Thoracic aorta (tissue), 2 donors: ENCODE measurements at places on chromosomes 3 and 15.

GRCh38 chr3:184637705-184638104 lies 74.2 kb downstream of the MAGEF1 start:
- no peak for DNase-seq

DNA sequence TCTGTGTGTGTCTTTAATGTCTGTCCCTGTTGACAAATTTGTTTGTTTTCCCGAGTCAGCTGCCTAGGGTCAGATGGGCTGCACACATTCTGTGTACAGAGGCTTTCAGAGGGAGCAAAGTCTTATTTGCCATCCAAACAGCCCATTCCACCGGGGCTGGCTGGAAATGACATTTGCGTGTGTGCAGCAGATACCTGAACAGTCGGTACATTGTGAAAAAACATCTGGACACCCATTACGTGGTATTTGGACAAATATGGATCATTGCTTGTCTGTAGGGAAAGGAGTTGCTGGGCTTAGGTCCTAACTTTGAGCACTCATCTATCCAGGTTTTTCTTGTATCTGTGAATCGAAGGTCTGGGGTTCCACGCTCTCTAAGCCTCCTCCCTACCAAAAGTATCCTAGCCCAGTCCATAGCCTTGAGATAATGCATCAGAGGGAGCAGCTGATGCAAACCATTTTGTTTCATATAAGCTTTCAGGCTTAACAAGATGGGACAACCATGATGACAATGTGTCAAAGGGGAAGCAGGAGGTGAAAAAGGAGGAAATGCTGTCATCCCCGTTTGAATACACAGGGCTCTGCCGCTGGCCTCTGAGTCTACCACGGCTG lies 22.2 kb upstream of the CMTM8 start:
- no peak for DNase-seq

DNA sequence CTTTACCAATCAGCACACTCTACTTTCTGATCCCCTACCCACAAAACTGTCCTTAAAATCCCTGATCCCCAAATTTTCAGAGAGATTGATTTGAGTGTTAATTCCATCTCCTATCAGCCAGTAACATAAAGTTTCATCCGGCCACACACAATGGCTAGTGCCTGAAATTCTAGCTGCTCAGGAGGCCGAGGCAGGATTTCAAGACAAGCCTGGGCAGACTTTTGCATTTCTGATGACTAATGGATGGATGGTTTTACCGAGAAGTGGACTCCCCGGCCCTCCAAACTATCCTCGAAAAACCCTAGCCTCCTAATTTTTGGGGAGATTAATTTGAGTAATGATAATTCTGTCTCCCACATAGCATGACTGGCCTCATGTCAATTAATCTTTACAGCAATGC lies 269.8 kb upstream of the POU1F1 start:
- DNase-seq, result no peak

- DNase-seq, result no peak
Observed at GRCh38 chr3:98246142-98246541, 17.9 kb upstream of the OR5H6 start.

DNA sequence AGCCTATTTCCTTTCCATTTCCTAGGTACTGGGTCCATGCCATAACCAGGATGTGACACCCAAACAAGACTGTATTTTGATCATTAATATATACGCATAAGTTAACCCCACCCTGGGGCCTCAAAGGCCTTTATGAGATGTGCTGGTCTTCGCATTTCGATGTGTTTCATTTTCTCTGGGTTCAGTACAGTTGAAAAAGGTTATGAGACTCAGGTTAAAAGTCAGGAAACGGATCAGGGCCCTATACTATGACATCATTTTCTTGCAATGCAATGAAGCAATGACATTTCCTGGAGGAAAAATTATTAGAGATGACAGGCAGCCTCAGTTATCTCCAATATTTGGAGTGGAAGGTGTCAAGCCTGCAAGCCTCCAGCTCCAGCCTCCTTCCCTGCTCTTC lies 31.7 kb downstream of the TMEM212 start:
- DNase-seq, result no peak
